Skin of body (tissue), 3 donors: ENCODE measurements at places on chromosomes 11 and 22. TPM values are rescaled to one million over a fixed set of nuclear protein-coding genes. Genes with fewer than 3 reads are reported as not detected.

Gene CYP2D6
- total RNA-seq = 1.4 TPM

Gene RFPL3
- total RNA-seq = not detected

Gene GRIA4
- 15.0 TPM for total RNA-seq

Gene C11orf52
- total RNA-seq = 1.4 TPM

Gene OR8D2
- total RNA-seq = not detected

Gene OR8K1
- total RNA-seq = not detected

Gene LDHAL6A
- not detected for total RNA-seq

Gene PATE4
- total RNA-seq = not detected

Gene HORMAD2
- not detected for total RNA-seq

Gene GANAB
- 103 TPM for total RNA-seq

Gene IGLL1
- 0.39 TPM for total RNA-seq

Gene CNIH2
- 0.59 TPM for total RNA-seq

Gene SCGB1A1
- not detected for total RNA-seq

Gene TPBGL
- not detected for total RNA-seq

Gene MS4A2
- 11.1 TPM for total RNA-seq

Gene TEF
- total RNA-seq = 8.9 TPM

DNA sequence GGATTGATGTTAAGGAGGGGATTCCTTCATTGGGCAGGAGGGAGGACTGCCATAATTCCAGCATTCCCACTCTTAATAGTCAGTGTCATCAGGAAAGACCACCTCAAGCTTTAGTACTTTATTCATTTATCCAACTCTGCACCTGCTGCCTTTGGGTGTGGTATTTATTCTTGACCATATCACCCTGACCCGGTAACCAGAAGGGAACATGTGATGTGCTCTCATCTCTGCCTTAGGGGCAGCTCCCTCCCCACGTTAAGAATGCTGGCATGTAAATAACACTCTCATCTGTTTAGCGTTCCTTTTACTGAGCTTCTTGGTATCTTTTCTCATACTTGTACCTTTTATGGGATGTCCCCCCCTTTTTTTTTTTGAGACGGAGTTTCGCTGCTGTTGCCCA is 7.7 kb downstream of the CAT start:
- no peak for DNase-seq

DNA sequence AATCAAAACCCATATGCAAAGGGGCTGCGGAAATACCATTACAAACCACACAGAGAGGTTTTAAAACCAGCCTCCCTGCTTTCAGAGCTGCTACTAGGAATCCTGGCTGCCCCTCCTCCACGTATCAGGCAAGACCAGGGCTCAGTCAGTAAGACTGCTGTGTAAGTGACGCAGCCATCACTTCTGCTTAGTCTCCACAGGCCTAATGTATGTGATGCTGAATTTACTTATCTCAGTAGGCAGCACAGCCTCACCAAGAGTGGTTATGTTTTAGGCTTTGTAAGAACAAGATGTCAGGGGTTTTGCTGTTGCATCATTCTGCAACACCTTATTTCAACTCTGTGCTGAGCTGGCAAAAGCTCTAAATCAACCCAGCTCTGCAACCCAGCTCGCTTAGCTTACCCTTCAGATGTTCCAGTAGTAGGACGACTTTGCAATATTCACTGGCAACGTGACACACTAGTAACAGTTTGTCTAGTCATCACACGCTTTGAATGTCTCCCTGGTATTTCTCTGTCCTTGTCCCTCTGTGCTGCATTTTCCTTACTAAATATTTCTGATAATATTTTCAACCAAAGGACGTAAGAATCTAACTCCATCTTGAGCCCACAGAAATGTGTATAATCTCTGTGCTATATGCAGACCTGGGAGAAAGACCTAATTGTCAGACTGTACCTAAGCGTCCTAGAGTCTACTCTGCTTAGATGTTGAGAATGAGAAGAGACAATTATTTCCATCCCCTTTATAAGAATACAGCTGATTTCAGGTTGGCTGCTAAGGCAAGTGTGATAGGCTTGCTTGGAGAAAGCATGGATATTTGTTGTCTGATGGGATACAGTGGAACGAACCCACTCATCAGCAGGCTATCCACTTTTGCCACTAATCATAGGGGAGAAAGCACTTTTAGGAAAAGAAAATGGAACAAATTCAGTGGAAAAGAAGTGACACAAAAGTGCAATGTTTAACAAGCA is 72.2 kb downstream of the LARGE2 start:
- DNase-seq = no peak

- no peak for DNase-seq
These were observed 238.7 kb downstream of the FAM181B start for GRCh38 chr11:82494988-82495432.

DNA sequence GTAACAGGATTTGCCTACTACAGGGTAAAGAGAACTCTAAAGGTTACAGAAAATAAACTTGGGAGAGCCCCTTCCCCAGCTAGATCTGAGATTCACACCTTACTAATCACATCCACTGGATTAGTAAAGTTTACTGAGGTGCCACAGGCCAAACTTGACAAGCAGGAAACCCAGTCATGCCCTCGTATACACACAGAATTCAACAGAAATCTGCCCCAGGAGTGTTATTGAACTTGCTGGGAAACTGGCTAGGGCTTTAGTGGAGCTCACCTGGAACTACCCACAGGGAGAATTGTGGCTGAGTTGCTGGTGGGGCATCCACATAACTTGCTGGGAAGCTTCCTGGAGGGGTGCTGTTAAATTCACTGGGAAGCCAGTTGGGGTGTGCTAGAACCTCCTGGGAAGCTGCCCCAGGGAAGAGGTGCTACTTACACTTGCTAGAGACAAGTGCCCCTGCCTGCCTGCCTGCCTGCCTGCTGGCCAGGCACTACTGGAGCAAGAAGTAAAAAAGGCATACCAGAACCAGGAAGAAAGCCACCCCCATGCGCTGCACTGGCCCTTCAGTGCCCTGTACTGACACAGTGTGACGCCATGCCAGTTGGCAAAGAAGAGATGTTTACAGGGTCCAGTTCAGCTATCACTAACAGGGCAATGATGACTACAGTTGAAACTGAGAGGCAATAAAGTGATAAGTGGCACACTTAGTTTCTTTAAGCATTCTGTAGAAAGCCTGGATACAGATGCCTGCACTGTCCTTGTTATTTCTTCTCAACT is 106.5 kb downstream of the ALX4 start:
- no peak for DNase-seq

DNA sequence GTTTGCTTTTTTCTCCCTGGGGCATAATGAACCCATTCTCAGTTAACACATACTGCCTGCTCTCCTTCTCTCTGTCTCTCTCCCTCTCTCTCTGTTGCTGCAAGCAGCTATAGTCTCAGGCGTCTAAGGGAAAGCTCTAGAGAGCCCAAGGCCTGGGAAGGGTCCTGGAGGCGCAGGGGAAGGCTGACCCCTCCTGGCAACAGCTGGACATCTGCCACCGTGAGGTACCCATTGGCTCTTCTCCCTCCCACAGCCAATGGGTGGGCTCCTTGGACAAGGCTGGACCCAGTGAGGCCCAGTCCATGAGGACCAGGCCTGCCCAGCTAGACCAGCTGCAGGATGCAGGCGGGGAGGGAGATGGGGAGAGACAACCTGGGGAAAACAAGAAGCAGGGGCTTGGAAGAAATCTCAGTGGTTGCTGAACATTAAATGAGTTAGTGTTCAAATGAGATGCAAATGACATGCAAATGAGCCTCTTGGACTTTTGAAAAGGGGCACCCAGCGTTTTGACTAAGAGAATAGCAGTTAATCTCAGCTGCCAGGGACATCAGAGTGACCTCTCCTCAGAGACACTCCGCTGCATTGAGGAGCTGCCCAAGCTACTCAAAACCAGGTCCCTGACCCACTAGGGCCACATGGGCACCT is 349.7 kb downstream of the BUD13 start:
- no peak for DNase-seq

GRCh38 chr11:11845071-11845470 is 3.3 kb downstream of the USP47 start:
- no peak for DNase-seq

- DNase-seq = no peak
These were observed 36.2 kb downstream of the CCDC73 start for GRCh38 chr11:32758291-32758690.

DNA sequence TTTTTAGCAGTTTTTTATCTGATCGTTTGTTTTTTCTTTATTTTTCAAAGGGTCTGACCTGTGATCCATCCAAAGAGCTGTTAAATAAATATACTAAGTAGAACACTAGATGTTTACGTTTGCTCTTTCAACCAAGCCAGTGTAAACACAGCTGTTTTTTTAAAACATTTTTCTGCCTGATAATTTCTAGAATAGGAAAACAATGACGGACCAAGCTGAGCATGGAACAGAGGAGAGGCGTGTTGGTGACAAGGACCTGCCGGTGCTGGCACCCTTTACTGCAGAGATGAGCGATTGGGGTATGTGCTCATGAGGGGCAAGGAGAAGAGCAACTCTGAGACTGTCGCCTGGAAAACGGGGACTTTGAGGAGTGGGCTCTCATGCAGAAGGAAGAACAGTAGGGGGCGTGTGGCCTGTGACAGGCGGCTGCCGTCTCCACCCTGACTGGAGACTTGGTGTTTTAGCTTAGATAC is 28.6 kb upstream of the PANX2 start:
- DNase-seq = no peak

- DNase-seq = no peak
These were observed 33.2 kb downstream of the C22orf31 start for GRCh38 chr22:29028468-29028867.

- DNase-seq = no peak
These were observed 650 bp upstream of the CHID1 start for GRCh38 chr11:911031-911889.

- no peak for DNase-seq
These were observed 425.4 kb downstream of the ETS1 start for GRCh38 chr11:128161994-128162393.

DNA sequence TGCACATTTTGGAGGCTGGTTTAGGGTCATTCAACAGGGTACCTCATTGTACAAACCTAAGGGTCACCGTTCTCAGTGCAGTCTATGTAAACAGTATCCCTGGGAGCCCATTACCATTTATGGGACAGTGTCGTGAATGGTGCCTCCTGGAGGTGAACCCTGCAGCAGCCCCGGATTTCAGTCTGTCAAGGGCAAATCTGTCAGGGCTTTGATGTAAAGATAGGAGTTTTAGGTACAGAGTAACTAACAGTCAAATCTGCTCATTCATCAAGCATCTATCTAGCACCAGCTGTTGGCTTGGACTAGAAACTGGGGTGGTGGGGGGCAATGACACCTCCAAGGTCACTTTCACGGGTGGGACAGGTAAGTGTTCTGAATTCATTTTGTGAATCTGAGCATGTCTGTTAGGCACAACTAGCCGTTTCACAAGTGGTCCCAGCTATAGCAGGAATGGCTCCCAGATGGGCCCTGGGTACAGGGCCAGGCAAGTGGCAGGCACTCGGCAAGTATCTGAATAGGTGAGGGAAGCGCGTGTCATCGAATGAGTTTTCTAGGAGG is 63.6 kb downstream of the PARVG start:
- no peak for DNase-seq

GRCh38 chr11:72358466-72359405 is 75.6 kb downstream of the CLPB start:
- DNase-seq = no peak

DNA sequence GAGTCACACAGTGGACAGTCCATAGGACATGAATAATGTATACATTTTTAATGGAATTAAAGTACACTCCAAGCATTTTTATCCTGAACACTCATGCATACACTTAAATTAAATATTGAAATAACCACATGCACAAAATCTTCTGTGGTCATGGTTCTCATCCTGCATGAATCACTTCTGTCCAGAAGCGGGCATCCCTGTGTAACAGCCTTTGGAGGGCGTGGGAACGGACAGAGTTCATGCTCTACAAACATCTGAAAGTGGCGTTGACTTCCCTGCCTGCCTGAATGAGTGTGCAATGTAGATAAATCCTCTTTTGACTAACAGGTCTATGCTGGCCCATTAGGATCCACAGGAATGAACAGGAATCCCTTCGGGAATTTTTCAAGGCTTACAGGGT is 780.2 kb downstream of the BRD1 start:
- no peak for DNase-seq

GRCh38 chr11:128667873-128668272 is 26.0 kb upstream of the FLI1 start:
- no peak for DNase-seq

DNA sequence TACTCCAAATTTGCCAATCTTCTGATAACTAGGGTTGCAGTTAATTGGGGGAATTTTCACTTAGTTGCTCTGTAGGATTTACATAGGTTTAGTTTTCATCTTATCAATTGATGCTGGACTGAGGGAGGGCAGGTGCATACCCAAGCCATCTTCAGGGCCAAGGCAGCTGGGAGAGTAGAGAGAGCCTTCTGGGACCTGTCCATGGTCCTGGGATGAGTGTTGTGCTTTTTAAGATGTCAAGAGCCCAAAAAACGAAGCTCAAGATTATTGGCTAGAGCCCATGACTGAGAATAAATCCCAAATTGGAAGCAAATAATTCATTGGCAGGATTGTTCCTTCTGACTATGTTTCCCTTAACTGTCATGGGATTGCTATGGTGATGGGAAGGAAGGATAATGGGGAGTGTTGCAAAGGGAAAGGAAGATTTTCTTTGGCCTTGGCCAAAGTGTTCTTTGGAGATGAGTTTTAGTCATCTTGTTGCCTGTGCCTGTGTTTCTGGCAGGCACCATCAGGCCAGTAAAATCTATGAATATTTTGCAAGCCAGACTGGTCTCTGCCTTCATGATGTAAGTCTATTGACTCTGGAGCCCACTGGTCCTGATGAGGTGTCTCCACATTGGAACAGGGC is 4.5 kb downstream of the SLC22A6 start:
- no peak for DNase-seq

DNA sequence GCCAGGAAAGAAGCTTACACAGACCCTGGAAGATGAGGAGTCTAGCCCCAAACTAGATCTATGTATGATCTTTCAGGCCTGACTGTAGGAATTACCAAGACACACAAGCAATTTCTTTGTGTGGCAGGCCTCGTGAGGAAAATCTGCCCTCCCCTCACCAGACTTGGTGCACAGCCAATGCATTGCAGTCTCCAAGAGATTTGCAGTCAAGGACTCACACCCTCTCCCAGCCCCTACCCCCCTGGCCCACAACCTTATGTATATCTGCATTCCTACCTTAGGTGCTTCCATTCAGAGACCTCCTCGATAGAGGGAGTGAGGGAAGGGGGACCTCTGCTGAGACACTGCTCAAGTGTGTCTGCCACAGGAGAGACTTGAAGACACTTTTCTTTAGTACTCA is 9.8 kb downstream of the OR8B12 start:
- no peak for DNase-seq

- DNase-seq = no peak
These were observed 12.2 kb upstream of the CCDC89 start for GRCh38 chr11:85698195-85698594.

GRCh38 chr11:93852242-93852641 is 1.8 kb upstream of the VSTM5 start:
- no peak for DNase-seq

- DNase-seq = no peak
These were observed 122.2 kb upstream of the RCN1 start for GRCh38 chr11:31968461-31969358.

DNA sequence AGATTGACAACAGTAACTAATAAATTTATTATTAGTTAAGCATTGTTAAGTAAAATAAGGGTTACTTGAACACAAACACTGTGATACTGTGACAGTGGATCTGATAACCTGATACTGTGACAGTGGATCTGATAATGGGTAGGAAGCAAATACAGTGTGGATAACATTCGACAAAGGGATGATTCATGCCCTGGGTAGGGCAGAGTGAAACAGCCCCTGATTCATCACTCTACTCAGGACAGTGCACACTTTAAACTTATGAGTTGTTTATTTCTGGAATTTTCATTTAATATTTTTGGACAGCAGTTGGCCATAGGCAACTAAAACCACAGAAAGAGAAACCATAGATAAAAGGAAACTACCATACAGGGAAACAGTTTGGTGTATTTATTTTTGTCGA is 60.8 kb upstream of the CTSC start:
- DNase-seq = no peak
